ENCODE measurements at places on chromosomes 6 and 20.
A peak's percentile ranks its signal among the peaks of the same experiment; 100 is the strongest.

DNA sequence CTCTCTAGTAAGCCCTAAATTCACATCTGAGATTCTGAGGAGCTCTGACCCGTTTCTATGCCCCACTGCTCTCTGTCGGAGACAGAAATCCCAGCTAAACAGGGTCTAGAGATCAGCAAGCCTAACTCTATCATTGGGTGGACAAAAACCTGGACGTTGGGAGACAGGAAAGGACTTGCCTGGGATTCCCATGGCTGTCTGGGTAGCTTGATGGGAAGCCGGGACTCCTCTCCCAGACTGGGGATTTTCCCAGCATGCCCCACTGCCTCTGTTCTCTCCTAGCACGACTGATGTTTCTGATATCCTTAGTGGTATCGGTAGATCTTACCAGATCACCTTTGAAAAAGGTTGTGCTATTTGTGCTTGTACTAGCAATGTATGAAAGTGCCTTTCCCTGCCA is 22.9 kb downstream of the DUSP22 start:
- DNase-seq: no peak

DNA sequence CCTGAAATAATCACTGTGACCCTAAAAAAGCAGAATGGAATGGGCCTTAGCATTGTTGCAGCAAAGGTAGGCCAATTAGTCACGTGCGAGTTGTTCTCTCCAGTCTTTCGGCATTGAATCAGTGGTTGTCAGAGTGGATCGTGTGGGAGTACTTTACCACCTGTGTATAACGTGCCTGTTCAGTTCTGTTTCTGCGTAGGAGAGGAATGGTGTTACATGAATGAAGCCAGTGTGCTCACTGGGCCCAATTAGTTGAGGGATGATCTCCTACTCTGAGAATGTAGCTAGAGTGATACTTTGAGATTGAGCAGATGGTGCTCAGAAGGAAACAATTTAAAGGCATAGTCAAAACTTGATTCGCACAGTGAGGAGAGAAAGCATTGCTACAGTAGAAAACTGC is 72.4 kb upstream of the KIF25 start:
- DNase-seq: no peak

DNA sequence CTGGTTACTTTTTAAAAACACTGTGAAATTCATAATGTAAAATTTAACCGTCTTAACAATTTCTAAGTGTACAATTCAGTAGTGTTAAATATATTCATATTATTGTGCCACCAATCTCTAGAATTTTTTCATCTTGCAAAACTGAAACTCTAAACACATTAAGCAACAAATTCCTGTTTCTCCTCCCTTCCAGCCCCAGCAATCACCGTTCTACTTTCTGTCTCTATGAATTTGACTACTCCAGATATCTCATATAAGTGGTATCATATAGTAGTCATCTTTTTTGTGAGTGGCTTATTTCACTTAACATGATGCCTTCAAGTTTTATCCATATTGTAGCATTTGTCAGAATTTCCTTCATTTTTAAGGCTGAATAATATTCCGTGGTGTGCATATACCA is 44.7 kb downstream of the RSPH3 start:
- DNase-seq: no peak

DNA sequence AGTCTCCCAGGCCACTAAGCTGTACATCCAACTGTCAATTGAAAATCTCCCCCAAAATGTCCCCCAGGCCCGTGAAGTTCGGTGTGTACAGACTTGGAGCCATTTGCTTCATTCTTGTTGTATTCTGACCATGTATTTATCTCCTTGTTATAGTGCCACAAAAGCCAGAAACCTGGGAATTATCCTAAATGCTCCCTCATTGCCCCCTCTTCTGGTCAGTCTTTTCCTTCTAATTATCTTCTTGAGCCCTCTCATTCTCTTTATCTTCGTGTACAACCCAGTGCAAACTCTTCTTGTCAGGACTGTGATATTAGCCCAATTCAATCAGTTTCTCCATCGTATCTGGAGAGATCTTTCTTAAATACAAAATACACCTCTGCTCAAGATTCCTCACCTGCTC is 64.7 kb downstream of the RFX6 start:
- DNase-seq: no peak

DNA sequence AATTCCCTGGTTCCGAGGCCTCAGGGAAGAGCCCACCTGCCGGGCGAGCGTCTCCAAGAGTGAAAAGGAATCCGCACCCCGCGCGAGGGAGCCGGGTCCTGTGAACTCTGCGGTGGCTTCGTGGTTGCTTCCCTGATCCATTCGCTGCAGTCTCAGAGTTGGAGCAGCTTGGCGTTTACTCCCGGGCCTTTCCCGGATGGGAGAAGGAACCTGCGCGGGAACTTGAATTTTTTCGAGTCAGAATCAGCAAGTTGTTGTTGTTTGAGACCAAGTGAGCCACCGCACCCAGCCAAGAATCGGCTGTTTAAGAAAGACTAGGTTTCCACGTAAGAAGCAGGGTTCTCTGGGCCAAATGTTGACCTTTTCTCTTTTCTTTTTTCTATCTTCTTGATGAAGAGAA is 12.9 kb downstream of the PRSS16 start:
- DNase-seq: no peak

- DNase-seq: no peak
Observed at GRCh38 chr20:25299806-25300205, 51.9 kb downstream of the PYGB start.

GRCh38 chr6:136593748-136594490 is 43.7 kb upstream of the MAP7 start:
- peak; percentile 60 for DNase-seq

DNA sequence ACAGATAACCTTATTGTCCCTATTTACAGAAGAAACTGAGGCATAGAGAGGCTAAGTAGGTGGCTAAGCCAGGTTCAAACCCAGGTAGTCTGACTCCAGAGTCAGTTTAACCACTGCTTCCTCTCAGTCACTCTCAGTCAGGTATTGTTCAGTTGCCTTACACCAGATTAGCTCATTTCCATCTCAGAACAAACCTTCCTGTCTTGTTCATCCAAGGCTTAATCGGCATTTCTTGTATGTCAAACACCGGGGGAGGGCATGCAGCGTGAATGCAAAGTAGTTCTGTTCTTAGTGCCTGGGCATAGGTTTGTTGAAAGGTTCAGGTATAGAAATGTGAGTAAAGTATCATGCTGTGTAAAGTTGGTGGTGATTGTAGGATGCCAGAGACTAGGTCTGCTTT is 51.7 kb downstream of the CTNNBL1 start:
- no peak for DNase-seq

- DNase-seq: peak; percentile 53
Observed at GRCh38 chr20:54103067-54103761, 32.8 kb upstream of the BCAS1 start.

GRCh38 chr6:68194846-68195478 is 440.1 kb upstream of the ADGRB3 start:
- DNase-seq: no peak

Measured in immature natural killer cell (primary cell).